ENCODE measurements at places on chromosomes 4 and X.
A peak's percentile ranks its signal among the peaks of the same experiment; 100 is the strongest.

- peak; percentile 54 for DNase-seq
Measured at GRCh38 chr4:13483768-13484121, 395 bp downstream of the RAB28 start.

DNA sequence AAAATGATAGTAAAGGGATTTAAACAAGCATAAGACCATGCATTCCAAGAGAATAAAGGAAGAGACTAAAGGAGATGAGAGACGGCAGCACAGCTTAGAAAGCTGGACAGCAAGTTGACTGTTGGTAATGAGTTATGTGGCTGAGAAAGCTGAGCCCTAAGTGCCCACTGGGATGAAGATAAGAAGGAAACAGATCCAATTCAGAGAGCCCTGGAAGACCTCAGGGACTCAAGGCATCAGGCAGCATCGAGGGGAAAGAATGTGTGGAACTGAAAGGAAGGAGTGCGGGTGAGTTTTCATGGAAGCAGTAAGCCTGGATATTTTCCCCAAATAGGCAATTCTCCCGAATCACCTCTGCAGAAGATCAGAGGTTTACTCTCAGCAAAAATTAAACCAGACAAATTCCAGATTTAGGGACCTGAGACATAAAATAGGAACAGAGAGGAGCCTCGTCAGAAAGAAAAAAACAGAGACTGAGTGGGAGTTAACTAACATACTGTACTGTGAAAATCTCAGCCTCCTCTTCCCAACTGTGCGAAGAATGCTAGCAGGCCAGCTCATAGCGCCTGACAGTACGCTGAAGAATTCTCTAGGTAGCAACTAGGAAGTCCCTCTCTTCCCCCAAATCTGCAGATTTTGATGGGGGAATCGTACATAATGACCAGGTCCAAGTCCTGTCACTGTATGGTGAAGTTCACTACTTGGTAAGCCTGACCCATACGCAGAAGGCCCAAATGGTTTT is 187.7 kb upstream of the TAPT1 start:
- DNase-seq, result no peak

- no peak for DNase-seq
Measured at GRCh38 chrX:18899796-18900380, 84.0 kb downstream of the PHKA2 start.

DNA sequence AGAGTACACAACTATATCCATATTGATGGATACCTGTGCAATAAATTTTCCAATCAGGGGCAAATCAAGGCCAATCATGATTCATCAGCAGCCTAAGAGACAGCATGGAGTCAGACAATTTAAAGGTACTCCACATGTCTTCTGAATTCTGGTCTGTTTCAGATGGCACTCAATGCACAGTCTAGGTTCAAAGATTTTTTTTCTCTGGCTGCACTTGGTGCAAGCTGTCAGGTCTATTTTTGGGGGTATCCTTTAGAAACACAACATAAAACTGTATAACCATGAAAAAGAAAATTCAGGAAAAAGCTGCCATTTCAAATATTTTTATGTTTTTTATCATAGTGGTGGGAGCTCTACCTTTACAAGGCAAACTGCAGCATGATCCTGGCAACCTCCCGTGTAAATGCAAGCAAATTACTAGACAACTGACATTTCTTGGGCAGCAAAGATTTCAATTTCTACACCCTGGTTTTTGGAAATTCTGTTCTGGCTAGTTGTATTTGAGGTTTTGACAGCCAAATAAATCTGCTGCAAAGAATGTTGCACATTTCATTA is 310.3 kb downstream of the KCNIP4 start:
- no peak for DNase-seq

GRCh38 chrX:85836868-85837267 is 210.5 kb downstream of the CHM start:
- no peak for DNase-seq

GRCh38 chr4:78417603-78418002 is 134.0 kb upstream of the ANXA3 start:
- no peak for DNase-seq

- DNase-seq, result no peak
Measured at GRCh38 chr4:150136036-150136435, 57.8 kb downstream of the DCLK2 start.

GRCh38 chr4:73447671-73448070 is 11.7 kb downstream of the AFP start:
- no peak for DNase-seq

DNA sequence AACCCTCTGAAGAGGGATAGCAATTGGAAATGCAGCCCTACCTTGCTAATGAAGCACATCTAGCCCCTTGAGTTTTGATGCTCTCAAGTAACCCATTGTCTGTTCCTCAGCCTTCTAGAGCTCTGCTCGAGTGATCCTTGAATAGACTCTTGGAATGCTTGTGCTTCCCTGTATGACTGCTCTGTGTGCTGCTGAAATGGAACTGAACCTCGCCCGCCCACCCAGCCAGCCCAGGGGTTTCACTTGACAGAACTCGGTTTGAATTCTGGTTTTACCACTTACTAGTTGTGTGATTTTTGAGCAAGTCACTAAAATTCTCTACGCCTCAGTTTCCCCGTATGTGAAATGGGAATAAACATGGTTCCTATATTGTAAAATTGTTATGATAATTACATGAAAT is 77.1 kb downstream of the MID2 start:
- no peak for DNase-seq

DNA sequence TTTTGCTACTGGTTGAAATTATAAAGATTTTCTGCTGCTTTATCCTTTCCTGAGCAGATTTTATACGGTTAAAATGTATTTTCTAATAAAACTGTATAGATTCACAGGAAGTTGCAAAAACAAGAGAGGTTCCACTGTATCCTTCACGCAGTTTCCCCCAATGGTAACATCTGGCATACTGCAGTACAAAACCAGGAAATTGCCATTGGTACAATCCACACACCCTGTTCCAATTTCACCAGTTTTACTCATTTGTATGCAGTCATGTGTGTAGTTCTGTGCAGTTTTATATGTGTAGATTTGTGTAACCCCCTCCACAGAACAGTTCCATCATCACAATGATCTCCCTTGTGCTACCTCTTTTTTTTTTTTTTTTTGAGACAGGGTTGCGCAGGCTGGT is 20.0 kb downstream of the DDX3X start:
- DNase-seq, result no peak

DNA sequence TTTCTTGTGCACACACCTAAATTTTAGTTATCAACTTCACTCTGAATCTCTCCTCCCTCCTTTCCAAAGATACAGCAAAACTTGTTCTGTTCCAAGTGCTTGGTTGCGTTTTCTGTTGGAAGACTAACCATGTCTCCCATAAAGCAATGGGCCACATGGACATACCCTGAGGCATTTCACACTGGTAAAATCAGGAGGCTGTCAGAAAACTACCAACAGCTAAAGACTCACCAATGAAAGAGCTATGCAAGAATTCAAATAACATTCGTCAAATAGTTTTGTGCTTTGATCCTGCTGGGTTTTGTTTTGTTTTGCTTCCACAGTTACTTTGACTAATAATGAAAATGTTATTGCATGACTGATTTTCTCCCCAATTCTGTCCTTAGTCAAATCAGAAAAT is 46.0 kb downstream of the PHEX start:
- no peak for DNase-seq

DNA sequence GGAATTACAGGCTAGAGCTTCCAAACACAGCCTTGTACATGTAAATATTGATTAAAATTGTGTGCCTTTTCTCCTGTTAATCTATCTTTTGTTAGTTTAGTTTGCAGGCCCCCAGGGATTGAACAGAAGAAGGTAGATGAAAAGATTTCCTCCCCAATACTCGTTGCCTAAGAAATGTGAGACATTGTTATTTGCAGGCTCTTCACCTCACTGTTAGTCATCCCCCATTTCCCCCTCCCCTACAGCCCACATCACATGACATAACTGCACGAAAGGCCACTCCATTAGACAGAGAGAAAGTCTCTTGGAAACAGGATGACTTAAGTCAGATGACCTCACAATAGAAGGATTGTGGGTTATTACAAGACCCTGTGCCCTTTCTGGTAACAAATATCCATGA is 13.3 kb upstream of the MID1 start:
- DNase-seq, result no peak

DNA sequence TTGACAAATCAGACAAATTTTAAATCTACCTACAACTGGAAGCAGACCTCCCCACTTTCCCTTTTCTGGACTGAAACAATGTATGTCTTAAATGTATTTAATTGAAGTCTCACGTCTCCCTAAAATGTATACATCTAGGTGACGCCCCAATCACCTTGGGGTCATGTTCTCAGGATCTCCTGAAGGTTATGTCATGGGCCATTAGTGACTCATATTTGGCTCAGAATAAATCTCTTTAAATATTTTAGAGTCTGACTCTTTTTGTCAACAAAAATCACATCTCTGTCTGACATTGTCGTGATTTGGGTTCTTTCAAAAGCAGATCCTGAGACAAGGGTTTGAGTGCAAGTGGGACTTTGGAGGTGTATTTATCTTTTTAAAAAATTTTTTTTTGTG is 26.2 kb upstream of the BOD1L1 start:
- DNase-seq, result no peak

- no peak for DNase-seq
Measured at GRCh38 chrX:110222497-110223257, 95.2 kb downstream of the AMMECR1 start.

DNA sequence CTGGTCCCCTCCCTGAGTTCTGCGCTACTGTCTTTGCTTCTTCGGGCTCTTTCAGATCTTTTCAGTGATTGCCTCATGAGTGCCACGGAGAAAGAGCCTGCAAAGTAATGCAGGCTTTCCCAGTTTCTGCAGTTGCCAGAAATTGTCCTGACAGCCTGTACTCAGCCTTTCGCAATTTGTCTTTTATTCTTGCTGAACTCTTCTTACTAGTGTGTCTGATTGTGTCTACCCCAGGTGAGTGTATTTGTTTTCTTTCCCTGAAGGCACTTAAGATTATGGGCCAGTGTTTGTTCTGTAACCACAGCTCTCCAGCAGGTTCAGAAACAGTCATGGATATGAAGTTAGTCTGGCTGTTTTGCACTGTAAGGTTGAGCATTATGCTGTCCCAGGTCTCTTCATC is 47.1 kb downstream of the FAM193A start:
- no peak for DNase-seq

DNA sequence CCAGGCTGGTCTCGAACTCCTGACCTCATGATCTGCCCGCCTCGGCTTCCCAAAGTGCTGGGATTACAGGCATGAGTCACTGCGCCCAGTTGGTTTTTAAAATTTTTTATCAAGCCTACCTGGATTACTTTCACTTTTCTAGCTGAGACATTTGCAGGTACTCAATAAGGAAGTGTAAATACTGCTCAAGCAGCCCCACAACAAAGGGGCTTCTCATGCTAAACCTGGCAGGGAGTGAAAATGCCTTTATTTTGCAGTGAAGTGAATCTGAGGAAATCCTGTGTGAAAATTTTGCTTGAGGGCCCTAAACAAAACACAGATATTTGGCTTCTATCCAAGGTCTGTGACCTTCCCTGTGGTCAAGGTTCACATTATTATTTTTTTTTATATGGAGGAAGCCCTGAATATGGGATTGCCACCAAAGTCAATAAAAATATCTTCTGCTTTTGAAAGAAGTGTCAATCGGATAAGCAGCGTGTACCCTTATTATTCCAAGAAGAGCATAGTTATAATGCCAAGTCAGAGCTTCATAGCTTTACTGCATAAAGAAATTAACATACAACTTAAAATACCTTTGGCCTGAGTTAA is 481.0 kb downstream of the SH2D1A start:
- DNase-seq, result peak; percentile 6

GRCh38 chrX:45801554-45801953 is 600.9 kb upstream of the DIPK2B start:
- DNase-seq, result peak; percentile 5

- no peak for DNase-seq
Measured at GRCh38 chrX:153969904-153970356, 1.7 kb downstream of the HCFC1 start.

Data from NCI-H1092 treated with DMSO at 0.1 percent for 48 hours (cell line).